ENCODE measurements at places on chromosomes 16 and 17.

DNA sequence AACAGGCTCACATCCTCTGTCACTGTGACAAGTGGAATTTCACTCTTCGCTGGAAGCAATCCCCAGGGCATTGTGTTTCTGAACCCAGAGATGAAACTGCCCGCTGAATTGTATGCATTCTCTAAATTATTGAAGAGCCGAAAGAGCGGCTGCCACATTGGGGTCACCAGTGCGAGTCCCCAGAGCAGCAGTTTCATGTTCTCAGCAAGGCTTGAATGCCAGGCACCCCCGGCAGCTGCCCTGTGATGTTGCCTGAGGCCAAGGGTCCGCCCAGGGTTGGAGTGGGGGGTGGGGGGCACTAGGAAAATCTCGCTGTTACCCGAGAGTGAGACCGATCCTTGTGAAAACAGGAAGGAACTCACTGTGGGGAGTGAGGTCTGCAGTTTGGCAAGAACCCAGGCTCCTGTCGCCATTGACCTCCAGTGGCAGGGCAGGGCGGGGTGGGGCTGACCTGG is 20.7 kb upstream of the BCAR1 start:
- DNase-seq, result no peak

GRCh38 chr17:73553311-73553710 is 90.9 kb downstream of the SDK2 start:
- no peak for DNase-seq

DNA sequence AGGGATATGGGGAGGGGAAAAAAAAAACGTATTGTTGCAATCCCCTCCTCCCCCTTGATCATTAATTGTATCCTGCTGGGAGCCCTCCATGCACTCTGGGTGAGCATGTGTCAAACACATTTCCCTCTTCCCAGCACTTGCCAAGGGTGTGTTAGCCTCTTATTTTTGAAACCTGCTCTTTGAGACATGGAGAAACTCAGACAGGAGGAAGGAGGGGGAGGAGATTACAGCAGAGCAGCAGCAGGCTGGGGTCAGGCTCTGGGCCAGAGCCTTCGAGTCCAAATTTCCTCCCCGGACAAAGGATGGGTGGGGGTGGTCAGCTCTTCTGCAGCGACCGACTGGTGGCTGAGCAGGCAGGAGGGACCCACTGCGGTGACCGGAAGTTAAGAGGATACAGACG is 64.7 kb downstream of the SOX9 start:
- DNase-seq, result no peak

GRCh38 chr16:78972986-78973385 is 627.6 kb downstream of the MAF start:
- no peak for DNase-seq

- no peak for DNase-seq
These were observed 803 bp downstream of the APOBR start for GRCh38 chr16:28495098-28495793.

DNA sequence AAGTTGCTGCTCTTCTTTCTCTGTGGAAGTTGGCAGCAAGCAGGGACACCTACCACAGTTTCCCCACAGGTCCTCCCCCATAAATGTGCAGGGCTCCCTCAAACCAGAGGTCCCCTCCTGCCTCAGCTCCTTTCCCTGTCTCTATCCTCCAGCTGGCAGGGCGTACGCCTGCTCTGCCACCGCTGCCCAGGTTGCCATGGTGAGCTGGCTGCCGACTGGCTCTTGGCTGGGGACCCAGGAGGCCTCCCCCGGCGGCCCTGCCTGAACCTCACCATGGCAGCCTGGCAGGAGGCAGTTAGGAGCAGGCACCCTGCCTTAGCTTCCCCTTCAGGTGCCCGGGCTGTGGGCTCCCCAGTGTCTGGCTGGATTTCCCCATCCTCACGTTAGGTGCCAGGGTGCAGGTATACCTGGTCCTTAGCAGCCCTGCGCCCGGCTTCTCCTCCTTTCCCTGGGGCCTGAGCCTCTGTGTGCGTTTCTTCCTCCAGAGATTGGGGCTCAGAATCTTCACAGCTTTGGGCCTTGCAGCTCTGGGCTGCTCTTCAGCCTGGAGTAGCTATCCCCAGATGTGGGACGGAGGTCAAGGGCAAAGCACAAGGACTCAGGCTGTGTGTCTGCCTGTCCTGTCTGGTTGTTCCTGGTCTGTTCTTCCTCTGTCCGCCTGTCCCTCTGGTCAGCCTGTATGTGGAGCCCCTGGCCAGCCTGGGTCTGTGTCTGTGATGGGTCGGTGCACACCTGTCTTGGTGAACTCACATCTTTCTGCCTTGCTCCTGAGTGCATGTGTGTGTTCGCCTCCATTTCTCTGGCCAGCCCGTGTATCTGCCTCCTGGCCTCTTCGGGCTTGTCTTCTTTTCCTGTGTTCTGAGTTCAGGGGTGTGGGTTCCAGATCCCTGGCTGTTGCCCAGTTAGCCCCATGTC is 15.7 kb downstream of the GJD3 start:
- DNase-seq, result peak; percentile 60

DNA sequence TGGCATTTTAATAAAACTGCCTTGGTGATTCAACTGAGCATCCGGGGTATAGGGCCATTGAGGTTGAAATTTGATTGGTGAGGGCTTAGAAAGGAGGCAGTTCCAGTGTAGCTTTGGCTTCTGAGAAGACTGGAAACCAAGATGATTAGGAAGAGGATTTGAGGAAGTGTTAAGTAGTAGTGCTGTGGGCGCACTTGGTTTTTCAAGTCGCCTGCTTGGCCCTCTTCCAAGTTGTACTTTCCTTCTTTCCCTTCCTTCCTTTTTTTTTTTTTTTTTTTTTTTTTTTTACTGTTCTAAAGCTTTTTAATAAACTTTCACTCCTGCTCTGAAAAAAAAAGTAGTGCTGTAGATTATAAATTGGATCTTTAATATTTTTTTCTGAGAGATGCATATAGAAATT is 320.5 kb downstream of the UTP18 start:
- DNase-seq, result no peak

- no peak for DNase-seq
These were observed 11.9 kb downstream of the PER1 start for GRCh38 chr17:8140065-8141029.

DNA sequence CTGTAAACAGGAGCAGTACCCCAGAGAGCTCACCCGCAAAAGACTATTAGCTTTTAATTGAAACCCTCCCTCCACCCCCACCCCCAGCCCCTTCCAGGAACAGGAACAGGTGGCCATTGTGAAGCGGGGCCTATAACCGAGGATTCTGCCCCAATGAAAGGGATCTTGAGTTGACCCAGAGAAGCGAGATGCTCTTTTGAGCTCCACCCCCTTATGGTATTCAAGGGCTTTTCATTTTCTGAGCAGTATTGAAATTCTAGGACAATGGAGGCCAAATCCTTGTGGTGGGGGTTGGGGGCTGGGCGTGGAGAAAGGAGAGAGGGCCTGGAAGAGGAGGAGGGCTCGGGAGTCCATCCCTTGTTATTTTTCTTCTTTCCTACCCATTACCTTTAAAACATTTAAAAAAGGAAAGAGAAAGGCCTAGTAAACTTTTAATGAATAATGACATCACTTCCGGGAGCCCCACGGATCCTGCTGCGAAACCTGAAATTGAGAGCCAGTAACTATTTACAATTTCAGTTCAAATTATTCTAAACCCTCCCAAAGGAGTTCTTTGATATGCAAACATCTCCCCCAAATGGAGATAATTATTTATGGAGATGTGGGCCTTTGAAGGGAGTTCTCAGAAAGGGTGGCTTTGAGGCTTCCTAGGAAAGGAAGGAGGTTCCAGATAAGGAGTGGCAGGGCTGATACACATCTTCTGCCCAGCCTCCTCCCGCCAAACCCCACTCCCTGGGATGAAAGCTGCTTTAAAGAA is 30.5 kb downstream of the HS3ST3B1 start:
- no peak for DNase-seq

DNA sequence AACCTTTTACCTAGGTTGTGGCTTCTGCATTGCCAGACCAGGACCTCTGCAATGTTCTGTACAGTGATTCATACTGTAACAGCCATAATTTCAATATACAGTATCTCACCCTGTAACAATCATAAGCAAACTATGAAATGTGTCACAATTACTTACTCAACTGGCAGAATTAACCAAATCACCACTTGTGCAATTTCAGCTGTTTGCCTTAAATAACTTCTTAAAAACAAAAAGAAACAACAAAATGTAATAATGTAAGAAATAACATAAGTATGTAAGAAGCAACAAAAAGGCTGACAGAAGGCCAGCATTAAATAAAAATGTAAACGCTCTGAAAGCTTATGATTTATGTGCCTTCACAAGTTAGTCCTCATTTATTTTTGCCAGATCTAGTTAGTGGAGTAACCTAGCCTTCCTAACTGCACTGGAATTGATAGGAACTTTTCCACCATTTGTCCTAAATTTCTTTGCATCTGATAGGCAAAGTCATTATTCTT is 96.9 kb downstream of the SKAP1 start:
- no peak for DNase-seq

DNA sequence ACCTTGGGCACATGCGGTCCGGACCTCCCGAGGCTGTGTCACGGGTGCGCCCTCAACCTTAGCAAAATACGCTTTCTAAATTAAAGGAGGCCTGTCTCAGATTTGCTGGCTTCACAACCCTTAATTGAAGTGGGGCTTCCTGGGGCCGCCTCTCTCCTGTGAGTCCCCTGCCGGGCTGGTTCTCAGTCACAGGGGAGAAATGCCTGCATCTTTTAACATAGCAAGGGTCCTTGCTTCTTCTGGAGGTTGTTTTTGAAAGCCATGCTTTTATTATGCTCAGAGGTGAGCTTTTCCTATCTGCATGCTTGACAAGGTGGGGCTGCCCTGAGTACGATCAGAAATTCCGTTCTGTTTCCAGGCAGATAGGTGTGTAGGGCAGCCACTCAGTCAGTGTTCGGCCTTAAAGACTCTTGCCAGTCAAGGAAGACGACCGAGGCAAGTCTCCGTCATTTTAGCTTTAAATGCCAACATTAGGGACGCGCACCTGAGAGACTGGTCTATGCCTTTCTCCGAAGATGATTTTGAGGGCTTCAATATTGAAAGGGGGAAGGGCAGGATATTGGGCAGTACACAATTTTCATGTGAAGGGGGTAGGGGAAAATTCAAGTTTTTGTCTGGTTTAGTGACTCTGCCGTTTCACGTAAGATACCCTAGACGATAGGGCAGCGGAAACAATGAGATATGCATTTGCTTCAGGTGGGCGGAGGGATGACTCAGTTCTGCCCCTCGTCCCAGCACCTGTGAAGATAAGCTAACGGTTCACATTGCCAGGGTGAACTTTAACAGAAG is 5.5 kb upstream of the SLC7A5 start:
- no peak for DNase-seq

Measured in pons (tissue), 1 donor.